ENCODE measurements at places on chromosomes 7 and 10. TPM values are rescaled to one million over a fixed set of nuclear protein-coding genes. Genes with fewer than 3 reads are reported as not detected.

DNA sequence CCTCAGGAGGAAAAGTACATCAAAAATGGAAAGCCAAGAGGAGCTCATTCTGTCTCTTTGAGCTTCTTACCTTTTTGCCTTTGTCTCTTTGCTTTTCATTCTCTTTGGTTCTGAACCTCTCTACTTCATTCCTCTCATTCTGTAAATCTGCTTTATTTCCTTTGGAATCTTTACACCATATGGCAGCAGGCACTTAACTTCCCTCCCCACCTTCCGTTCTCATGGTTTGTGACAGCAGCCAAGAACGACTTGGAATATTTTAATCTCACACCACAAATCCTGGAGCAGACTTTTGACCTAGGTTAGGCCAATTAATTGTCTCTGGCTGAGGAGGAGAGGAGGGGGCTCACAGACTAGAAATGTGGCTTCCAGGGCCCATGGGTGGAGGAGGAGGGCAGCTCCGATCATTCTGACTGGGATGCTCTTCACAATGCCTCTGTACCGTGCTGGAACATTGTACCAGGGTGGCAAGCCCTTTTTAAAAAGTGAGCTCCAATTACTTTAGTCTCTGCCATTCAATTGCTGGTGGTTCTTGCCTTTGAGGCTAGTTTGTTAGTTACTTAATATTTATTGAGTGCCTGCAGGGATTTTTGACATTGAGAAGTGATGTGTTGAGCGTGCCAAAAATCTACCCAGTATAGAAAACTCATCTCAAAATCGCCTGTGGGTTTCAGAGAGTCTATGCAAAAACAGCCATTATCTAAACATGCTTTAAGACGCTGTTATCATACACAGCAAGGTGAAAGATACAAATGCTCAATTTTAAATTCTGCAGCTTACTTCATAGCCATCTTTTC, 386.6 kb downstream of the DPP6 start:
- ATAC-seq: no peak

DNA sequence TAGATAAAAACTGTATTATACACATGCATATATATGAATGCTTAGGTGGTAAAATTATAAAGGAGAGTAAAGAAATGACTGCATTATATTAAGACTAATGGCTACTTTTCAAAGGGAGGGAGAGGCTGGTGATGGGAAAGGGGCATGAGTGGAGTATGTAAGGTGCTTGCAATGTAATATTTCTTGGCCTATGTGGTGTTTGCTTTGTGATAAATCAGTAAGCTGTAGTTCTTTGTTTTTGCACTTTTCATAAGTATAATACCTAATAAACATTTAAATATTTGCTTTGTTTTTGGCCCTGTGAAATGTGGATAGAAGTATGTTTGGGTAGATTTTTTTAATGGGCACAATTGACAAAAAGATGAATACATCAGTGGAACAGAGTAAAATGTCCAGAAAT, 25.9 kb downstream of the AGBL3 start:
- no peak for ATAC-seq

- ATAC-seq: no peak
Measured at GRCh38 chr10:109019001-109019424, 904.3 kb downstream of the XPNPEP1 start.

GRCh38 chr10:16779384-16779915, 37.8 kb downstream of the RSU1 start:
- peak; percentile 86 for ATAC-seq

DNA sequence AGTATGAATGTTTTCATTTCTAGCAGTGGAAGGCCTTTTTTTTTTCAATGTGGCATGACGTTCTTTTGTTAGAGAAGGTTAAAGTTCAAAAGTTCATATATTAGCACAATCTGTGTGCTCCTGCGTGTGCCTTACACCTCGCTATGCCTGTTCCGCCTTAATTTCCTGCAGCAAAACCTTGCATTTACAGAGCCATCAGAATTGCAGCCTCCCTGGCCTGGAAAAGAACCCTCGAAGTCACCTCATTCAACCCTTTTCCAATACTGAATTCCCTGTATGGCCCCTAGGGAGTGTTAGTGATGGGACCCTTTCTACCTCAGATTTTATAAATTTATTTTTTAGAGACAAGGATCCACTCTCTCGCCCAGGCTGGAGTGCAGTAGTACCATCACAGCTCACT, 103.5 kb upstream of the ZNF438 start:
- no peak for ATAC-seq

DNA sequence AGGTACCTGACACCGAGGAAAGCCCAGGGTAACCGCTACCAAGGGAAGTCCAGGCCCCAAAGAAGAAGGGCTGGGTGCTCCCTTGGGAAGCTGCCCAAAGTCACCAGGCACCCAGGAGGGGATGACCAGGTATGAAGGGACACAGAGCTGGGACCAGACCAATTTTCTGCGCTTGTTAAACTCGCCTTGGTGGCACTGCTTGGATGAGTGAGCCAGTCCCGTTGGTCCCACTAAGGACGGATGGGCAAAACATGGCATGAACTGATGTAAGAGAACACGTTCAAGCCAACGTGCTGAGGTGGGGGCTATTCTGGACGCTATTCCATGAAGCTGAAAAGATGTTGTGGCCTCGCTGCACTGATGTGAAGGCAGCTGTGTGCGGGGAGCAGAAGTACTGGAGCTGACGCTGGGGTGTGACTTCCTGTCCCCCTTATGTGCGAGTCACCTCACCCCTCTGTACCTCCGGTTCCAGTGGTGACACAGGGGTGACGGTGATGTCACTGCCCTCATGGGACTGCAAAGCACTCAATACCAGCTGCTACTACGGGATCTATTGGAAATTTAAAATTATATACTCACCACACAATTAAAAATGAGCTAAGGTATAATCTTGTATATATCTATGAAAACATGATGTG, 73.6 kb downstream of the COBL start:
- no peak for ATAC-seq

GRCh38 chr10:43957267-43958070, 308.8 kb upstream of the ZNF32 start:
- no peak for ATAC-seq

- ATAC-seq: no peak
Measured at GRCh38 chr7:133186060-133186459, 66.8 kb upstream of the EXOC4 start.

DNA sequence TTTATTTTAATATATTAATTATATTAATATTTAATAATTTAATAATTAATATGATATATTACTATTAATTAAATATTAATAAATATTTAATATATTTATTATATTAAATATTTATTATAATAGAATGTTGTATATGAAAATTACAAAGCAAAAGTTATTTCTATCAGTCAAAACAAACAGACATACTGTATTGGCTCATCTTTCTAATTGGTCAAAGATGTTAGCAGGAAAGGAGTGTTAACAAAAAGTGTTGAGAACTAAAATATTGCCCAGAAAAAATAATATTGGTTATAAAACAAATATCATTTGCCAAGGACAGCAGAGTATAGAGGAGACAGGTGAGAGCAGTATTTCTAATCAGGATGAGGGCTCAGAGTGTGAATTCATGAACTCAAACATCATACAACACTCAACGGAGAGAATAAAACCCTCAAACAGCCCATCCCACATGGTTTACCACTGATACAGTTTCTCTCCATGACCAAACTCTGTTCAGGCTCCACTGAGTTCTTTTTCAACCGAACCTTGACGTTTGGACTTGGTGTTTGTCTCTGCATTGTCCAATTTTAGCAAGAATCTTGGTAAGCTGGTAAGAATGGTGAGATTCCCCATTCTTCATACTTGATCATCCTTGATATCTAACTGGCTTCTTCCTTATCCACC, 58.0 kb downstream of the TSPAN12 start:
- ATAC-seq: no peak

GRCh38 chr10:27500096-27500495, 4.0 kb upstream of the RAB18 start:
- ATAC-seq: no peak

- no peak for ATAC-seq
Measured at GRCh38 chr10:49115796-49116508, 630 bp upstream of the VSTM4 start.

GRCh38 chr7:25408876-25409275, 180.6 kb upstream of the NPVF start:
- ATAC-seq: no peak

DNA sequence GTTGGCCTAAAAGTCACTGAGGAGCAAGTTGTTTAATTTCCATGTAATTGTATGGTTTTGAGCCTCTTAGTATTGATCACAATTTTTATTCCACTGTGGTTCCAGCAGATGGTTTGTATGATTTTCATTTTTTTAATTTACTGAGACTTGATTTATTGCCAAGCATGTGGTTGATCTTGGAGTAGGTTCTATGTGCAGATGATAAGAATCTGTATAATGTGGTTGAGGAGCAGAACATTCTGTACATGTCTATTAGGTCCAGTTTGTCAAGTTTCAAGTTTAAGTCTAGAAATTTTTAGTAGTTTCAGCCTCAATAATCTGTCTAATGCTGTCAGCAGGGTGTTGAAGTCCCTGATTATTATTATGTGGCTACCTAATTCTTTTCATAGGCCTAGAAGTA, 22.7 kb upstream of the ZWINT start:
- ATAC-seq: no peak

Gene OR2A5
- total RNA-seq: 0.15 TPM

Gene HOXA4
- total RNA-seq: 18.9 TPM

Gene AUTS2
- 44.7 TPM for total RNA-seq

Gene ECHDC3
- total RNA-seq: 2.0 TPM

Gene PRR15
- total RNA-seq: 0.64 TPM

Gene STAMBPL1
- total RNA-seq: 5.8 TPM

Gene ANKRD30A
- total RNA-seq: 0.07 TPM
